K562 (cell line): ENCODE measurements at places on chromosomes 5 and 9. TPM values are rescaled to one million over a fixed set of nuclear protein-coding genes. Genes with fewer than 3 reads are reported as not detected.

DNA sequence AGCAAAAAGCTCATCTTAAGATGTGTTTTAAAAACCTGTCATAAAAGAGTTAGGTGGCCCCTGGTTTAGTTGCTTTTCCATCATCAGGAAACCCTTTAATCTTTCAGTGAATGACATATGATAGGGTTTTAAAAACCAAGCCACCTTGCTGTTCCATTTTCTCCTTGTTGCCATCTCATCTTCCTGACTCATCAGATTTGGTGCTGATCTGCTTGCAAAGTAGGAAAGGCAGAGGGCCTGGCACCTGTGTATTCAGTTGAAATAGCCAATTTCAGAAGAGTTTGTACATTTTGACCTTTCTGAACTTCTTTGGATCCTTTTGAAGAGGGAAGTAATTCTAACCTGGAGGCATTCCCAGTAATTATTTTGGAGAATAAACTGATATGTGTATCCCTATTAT lies 272.7 kb downstream of the CD180 start:
- peaks cover 7% of the 10 kb centered on the region; the same call in 2 of the 3 replicates for H3K27me3 ChIP-seq
- DNase-seq, result no peak
- no peak overlapping the region for H3K4me3 ChIP-seq
- no peaks in the 10 kb centered on the region for H3K36me3 ChIP-seq
- no peak overlapping the region for H3K27ac ChIP-seq
- H3K4me1 ChIP-seq, result no peaks in the 10 kb centered on the region

DNA sequence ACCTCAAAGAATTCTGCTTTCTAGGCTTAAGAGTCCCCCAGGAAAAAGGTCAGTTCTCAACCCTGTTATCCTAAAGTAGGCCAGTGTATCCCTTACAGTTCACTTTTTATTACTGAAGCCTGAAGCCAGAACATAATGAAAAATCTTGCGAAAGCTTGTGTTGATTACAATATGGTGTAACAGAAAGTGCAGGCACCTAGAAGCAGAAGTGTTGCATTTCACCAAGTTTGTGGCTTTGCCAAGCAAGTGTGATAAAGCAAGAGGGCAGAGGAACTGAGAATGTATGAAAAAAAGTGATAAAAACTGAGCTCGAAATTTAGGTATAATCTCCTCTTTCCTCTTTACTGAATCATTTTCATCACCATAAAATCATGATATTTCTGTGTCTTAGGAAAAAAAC lies 26.2 kb downstream of the AGTPBP1 start:
- H3K36me3 ChIP-seq, result no peaks in the 10 kb centered on the region
- H3K27me3 ChIP-seq, result no peaks in the 10 kb centered on the region
- no peak overlapping the region for H3K4me3 ChIP-seq
- no peak overlapping the region for H3K27ac ChIP-seq
- DNase-seq, result no peak

DNA sequence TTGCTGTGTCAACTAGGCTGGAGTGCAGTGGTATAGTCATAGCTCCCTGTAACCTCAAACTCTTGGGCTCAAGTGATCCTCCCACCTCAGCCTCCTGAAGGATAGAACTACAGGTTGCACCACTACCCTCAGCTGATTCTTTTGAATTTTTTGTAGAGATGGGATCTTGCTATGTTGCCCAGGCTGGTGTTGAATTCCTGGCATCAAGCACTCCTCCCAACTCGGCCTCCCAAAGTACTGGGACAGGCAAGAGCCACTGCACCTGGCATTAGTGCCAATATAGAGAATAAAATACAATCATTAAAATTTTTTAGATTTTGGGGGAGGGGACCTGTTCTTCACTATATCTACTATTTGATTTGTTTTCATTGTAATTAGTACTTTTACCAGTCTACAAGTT lies 15.4 kb downstream of the PPIP5K2 start:
- no peak for DNase-seq
- no peaks in the 10 kb centered on the region for H3K27me3 ChIP-seq
- no peaks in the 10 kb centered on the region for H3K4me1 ChIP-seq
- no peak overlapping the region for H3K4me3 ChIP-seq
- H3K36me3 ChIP-seq, result peaks cover 69% of the 10 kb centered on the region
- no peak overlapping the region for H3K27ac ChIP-seq

DNA sequence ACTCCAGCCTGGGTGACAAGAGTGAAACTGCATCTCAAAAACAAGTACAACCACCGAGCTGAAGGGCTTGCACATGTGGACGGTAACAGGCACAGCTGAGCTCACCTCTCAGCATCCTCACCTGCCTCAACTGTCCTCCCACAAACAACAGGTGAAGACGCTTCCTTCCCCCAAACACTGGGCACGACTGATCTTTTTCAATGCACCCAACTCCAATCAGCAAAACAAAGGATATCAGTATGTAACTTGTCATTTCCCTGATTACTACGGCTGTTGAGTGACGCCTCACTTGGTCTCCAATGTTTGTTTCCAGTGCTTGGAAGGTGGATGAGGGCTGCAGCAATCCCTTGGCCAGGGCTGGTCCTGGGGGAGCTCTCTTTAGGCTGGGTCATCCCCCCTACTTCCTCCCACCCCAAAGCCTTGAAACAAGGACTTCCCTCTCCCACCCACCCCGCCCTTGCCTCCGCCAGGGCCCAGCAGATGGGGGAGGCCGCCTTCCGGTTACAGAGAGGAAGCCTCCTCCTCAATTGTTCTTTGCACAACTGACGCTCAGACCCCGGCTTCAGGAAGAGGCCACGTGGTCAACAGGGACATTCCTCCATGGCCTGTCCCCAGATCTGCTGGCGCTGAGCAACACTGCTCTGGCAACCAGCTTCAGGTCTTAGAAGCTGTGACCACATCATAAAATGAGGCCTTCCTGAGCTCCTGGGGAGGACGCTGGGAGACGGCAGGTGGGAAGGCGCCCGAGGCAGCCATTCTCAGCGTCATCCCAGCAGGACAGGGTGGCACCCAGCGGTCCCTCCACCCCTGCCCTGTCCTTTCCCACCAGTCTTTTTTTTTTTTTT lies 5.9 kb downstream of the FAM78A start:
- H3K4me3 ChIP-seq, result no peak overlapping the region
- H3K27ac ChIP-seq, result peak overlapping the region; percentile 75
- no peaks in the 10 kb centered on the region; the same call in 2 of the 3 replicates for H3K27me3 ChIP-seq
- DNase-seq, result peak; percentile 94
- peaks cover 47% of the 10 kb centered on the region for H3K4me1 ChIP-seq

- H3K4me3 ChIP-seq, result no peak overlapping the region
- H3K36me3 ChIP-seq, result no peaks in the 10 kb centered on the region
- H3K27ac ChIP-seq, result no peak overlapping the region
- no peaks in the 10 kb centered on the region for H3K4me1 ChIP-seq
- 0 out of 2 replicates have a peak, but pooled peaks cover 3% of the 10 kb centered on the region for H3K27me3 ChIP-seq
Observed at GRCh38 chr9:99485459-99485858, 263.4 kb downstream of the SEC61B start.

DNA sequence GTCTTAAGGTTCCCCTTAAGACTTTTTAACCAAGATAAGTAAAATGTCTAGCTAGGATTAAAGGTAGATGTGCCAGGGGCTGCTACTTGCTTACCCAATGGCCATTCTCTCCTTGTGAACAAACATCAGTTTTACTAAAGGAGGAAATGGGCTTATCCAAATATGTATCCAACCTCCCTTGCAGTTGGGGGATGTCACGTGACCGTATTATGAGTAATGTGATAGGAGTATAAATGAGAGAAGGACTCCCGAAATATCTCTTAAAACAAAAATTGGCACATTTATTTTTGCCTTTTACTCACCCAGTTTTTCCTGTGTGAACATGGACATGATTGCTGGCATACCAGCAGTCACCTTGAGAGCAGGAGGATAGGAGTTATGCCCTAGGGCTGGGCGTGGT lies 247.9 kb downstream of the NFIB start:
- DNase-seq, result no peak
- H3K36me3 ChIP-seq, result no peaks in the 10 kb centered on the region
- H3K4me3 ChIP-seq, result no peak overlapping the region
- H3K27me3 ChIP-seq, result no peaks in the 10 kb centered on the region; the same call in 1 of the 2 replicates
- no peak overlapping the region for H3K27ac ChIP-seq

DNA sequence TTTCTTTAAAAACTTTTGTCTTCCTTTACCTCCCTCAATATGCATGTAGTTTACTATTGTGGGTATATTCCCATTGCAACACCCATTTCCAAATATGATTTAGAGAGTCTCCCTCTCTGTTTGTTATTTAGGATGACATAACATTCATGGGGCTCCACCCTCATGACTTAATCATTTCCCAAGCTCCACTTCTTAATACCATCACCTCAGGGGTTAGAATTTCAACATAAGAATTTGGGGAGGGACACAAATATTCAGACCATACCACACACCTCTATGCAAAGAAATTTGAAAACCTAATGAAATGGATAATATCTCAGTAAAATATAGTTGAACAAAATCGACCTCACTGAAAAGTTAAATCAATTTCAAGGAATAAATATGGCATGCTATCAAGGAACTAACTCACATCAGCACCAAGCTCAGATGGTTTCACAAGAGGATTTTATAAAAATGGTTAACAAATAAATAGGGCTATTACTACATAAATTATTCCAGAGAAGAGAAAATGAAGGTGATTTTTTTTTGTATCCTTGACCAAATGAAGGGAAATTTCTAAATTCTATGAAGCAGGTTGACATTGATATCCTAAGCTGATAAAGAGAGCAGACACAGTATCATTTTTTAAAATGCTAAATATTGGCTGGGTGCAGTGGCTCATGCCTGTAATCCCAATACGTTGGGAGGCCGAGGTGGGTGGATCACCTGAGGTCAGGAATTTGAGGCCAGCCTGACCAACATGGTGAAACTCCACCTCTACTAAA lies 20.2 kb upstream of the UBTD2 start:
- H3K4me3 ChIP-seq, result no peak overlapping the region
- H3K27ac ChIP-seq, result no peak overlapping the region
- DNase-seq, result no peak
- peaks cover 12% of the 10 kb centered on the region for H3K27me3 ChIP-seq

DNA sequence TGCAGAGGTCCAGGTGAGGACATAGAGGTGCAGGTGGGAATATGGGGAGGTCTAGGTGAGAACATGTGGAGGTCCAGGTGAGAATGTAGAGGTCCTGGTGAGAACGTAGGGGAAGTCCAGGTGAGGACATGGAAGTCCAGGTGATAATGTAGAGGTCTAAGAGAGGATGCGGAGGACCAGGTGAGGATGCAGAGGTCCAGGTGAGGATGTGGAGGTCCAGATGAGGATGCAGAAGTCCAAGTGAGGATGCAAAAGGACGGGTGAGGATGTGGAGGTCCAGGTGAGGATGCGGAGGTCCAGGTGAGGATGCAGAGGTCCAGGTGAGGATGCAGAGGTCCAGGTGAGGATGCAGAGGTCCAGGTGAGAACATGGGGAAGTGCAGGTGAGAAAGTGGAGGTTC lies 133.8 kb downstream of the MRPL36 start:
- H3K36me3 ChIP-seq, result no peaks in the 10 kb centered on the region
- H3K4me3 ChIP-seq, result no peak overlapping the region
- no peak overlapping the region for H3K27ac ChIP-seq
- no peaks in the 10 kb centered on the region for H3K4me1 ChIP-seq

GRCh38 chr9:134837529-134837928 lies 43.1 kb upstream of the FCN2 start:
- H3K27me3 ChIP-seq, result peaks cover 6% of the 10 kb centered on the region; the same call in 2 of the 3 replicates
- no peaks in the 10 kb centered on the region for H3K4me1 ChIP-seq
- H3K4me3 ChIP-seq, result no peak overlapping the region
- no peak for DNase-seq
- H3K36me3 ChIP-seq, result no peaks in the 10 kb centered on the region

GRCh38 chr5:61386045-61386800 lies 54.2 kb downstream of the ZSWIM6 start:
- H3K36me3 ChIP-seq, result no peaks in the 10 kb centered on the region
- no peaks in the 10 kb centered on the region; the same call in none of the 2 replicates for H3K27me3 ChIP-seq
- no peak for DNase-seq
- no peaks in the 10 kb centered on the region for H3K4me1 ChIP-seq
- no peak overlapping the region for H3K4me3 ChIP-seq
- H3K27ac ChIP-seq, result no peak overlapping the region

- H3K4me3 ChIP-seq, result no peak overlapping the region
- H3K4me1 ChIP-seq, result no peaks in the 10 kb centered on the region
- no peak overlapping the region for H3K27ac ChIP-seq
- no peak for DNase-seq
- H3K36me3 ChIP-seq, result no peaks in the 10 kb centered on the region; the same call in 2 of the 3 replicates
Observed at GRCh38 chr5:111132731-111133435, 40.7 kb downstream of the WDR36 start.

DNA sequence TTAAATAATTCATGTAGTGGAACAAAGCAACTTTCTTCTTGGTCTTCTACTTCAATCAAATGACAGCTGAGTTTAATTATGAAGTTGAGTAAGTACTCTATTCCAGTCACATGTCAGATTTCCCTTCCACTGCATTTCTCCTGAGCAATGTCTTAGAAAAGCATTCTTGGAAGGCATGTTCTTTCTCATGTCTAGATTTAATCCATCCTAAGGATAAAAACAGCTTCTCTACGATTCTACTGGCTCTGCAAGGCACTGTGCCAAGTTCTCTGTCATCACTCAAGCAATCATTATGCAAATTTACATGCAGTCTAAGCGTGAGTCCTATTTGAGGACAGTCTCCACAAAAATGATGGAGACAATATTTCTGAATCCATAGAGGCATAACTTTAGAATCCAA lies 142.4 kb downstream of the YIPF5 start:
- DNase-seq, result no peak
- H3K27ac ChIP-seq, result no peak overlapping the region
- H3K36me3 ChIP-seq, result no peaks in the 10 kb centered on the region
- no peaks in the 10 kb centered on the region for H3K4me1 ChIP-seq
- no peaks in the 10 kb centered on the region for H3K27me3 ChIP-seq
- H3K4me3 ChIP-seq, result no peak overlapping the region

DNA sequence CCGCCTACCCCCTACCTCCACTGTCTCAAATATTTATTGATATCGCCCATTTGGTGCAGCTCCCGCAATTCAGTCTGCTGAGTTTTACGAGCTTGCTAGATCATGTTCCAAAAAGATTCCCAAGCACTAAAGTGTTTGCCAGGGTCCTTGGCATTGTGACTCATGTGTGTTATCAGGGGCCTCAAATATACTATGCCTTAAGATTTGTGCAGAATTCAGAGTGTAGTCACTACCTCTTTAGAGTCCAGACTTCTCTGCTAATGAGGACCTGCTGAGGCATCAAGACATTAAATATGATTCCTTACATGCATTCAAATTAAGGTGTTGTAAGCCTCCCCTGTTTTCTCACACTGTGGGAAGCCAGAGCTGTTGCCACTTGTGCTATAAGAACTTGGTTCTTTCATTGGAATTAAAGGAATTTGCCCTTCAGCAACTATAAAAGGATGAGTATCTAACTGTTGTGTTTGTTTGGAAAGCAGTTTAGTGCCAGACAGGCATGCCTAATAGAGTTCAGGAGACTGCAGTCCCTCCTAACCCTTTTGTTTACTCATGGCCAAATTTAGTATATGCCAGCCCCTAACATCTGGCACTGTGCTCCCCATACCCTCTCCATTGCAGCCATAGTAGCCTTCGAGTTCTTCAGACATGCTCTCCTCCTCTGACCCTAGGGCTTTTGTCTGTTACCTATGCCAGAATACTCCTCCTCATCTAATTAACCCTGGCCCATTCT lies 316.4 kb downstream of the NR3C1 start:
- no peaks in the 10 kb centered on the region for H3K36me3 ChIP-seq
- peaks cover 16% of the 10 kb centered on the region; the same call in 2 of the 3 replicates for H3K27me3 ChIP-seq
- H3K27ac ChIP-seq, result no peak overlapping the region
- no peak overlapping the region for H3K4me3 ChIP-seq

Gene CCDC171
- 0.12 TPM in 2 replicates for polyA plus RNA-seq

Gene EPB41L4B
- 0.21 and 0.28 TPM in 2 replicates for polyA plus RNA-seq

Gene GAPT
- not detected in 2 replicates for polyA plus RNA-seq

Gene EFCAB9
- polyA plus RNA-seq, result not detected in 2 replicates
